ENCODE measurements at places on chromosomes 5 and 9.

- no peak for DNase-seq
These were observed 30.5 kb downstream of the TGFBR1 start for GRCh38 chr9:99135456-99135855.

DNA sequence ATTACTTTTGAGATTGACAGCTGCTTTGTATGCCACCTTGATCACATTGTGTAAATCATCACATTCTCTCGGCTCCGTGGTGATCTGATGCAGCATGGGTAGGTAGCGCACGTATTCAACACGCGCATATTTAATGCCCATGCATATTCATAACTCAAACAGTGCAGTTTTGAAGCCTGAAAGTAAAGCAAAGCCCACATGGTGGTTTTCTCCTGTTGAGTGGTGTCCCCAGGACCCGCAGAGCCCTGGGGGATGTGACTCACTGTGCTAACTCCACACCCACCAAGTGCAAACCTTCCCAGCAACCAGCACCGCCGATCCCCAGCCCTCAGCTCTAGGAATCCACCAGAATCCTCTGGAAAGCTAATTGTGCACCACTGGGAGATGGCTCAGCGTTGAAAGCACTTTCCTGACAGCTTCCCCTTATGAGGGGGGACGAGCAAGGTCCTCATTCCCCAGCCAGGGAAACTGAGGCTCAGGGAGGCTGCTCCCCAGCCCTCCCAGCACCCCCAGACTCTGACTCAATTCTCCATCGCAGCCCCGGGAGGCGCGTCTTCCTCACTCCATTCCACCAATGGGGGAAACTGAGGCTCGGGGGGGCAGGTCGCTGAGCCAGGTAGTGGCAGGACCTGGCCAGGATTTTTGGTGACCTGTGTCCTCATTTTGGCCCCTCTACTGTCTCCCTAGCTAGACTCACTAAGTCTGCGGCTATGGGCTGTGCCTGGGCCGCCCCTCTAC lies 46.4 kb downstream of the SARDH start:
- no peak for DNase-seq

DNA sequence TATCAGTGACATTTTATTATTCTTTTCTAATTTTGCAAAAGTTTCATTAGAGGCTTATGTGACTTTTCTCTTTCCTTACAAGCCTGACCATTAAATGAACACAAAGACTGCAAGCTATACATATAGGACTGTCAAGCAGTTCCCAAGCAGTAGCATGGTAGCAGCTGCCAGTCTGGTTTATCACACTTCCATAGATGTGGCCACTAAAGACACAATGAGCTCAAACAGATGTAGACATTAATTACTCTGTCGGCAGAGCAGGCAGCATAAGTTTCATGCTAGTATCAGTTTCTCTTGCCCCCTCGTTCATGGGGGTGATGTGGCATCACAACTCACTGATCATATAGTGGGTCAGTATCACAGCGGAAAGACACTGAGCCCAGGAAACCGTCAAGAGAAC lies 89.5 kb downstream of the CDH10 start:
- no peak for DNase-seq

GRCh38 chr9:16679327-16679821 lies 191.1 kb downstream of the BNC2 start:
- DNase-seq, result no peak

- DNase-seq, result peak; percentile 46
These were observed 271.9 kb upstream of the ADAMTS16 start for GRCh38 chr5:4868140-4868735.

DNA sequence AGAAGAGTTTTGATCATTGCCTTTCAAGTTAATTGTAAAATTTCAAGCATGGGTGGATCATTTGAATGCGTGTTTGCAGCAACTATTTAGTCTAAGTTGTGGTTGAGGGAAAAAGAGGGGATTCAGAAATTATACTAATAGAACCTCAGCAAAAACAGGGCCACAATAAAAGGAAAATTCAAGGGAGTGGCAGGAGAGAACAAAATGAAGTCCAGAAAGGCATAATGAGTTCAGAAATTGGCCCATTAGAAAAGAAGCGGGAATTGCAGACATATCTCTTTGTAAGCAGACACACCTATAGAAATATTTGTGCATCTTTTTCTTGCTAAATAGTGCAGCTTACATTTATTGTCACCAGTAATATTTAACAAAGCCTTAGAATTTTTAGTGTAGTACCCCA lies 960.0 kb downstream of the CDH12 start:
- no peak for DNase-seq

DNA sequence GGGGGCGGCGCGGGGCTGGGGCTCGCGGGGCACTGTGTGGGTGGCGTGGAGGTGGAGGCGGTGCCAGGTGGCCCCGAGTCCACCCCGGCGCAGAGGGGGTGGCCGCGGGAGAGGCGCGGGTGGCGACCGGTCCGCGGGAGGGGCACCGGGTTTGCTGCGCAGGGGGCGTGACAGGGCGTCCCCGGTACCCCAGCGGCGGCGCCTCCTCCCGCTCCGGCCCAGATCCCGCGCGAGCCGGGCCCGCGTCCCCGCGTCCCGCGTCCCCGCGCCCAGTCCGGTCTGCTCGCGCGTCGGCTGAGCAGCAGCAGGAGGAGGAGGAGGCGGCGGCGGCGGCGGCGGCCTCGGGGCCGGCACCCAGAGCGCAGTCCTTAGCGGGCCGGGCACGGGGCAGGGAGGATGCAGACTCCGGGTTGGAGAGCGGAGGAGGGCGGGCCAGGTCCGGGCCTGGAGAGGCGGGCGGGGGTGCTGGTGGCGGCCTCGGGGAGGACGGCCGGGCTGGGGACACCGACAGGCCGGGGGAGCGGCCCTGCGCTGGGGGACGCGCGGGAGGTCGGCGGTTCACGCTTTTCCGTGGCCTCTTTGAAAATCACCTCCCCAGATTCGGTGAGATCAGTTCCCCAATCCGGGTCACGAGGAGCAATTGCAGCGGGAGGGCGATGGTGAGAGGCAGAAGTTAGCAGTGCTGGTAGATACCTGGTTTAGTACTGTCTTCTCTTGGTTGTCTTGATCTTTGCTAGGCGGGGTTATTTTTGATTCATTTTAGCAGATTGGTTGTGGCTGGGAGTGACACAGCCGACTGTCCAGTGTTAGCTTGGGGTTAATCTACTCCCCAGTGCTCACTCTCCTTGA lies 1.7 kb downstream of the TRIO start:
- DNase-seq, result peak; percentile 71

GRCh38 chr5:123451047-123451446 lies 27.8 kb upstream of the CEP120 start:
- peak; percentile 67 for DNase-seq

DNA sequence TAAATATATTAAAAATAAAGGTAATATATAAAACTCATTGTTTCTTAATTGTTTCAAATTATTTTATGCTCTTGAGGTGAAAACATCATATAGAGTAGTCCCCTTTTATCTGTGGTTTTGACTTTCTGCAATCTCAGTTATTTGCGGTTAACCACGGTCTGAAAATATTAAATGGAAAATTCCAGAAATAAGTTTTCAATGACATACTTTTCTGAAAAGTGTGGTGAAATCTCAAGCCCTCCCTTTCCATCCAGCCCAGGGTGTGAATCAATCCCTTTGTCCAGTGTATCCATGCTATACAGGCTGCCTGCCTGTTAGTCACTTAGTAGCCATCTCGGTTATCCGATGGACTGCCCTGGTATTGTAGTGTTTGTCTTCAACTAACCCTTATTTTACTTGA lies 546.7 kb upstream of the DMAC1 start:
- no peak for DNase-seq

DNA sequence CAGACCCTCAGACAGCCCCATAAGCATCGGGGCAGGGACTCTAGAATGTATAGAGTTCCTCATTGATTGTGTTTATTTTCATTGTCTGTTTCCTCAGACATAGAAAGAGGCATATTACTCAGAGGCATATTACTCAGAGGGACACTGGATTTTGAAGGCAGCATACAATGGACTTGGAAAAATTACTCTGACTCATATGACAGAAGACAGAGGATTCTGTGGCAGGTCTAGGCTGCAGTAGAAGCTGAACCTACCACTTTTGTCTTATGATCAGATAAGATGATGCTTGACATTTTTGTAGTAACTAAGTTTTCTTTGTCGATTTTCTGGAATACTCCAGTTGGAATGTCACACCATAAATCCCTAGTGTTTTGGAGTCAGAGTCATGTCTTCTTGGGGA lies 105.2 kb downstream of the ST8SIA4 start:
- DNase-seq, result no peak

GRCh38 chr5:142441616-142442015 lies 116.8 kb upstream of the SPRY4 start:
- no peak for DNase-seq

GRCh38 chr5:65262096-65262495 lies 219.6 kb downstream of the ADAMTS6 start:
- DNase-seq, result peak; percentile 59
